Nephron progenitor cell (in vitro differentiated cells): ENCODE measurements at places on chromosomes 1 and 21.

- no peak for DNase-seq
Measured at GRCh38 chr1:169877800-169878491, 15.8 kb downstream of the SCYL3 start.

DNA sequence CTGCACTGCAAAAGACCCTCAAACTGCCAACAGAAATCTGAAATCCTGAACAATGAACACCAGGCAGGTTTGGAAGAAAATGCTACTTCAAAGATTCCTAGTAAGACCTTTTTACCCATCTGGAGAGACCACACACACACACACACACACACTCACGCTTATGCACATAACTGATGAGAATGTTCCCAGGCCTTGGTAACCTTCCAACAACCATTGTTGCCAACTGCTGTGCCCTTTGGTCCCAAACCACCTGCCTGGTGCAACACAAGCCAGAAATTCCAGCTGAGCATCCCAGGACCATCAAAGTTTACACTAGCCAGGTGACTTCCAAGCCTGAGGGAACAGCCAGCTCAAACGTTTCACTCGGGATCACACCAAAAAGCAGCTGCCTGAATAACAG, 56.9 kb downstream of the SEC16B start:
- DNase-seq: no peak

- DNase-seq: no peak
Measured at GRCh38 chr1:117930484-117930883, 945 bp downstream of the WDR3 start.

DNA sequence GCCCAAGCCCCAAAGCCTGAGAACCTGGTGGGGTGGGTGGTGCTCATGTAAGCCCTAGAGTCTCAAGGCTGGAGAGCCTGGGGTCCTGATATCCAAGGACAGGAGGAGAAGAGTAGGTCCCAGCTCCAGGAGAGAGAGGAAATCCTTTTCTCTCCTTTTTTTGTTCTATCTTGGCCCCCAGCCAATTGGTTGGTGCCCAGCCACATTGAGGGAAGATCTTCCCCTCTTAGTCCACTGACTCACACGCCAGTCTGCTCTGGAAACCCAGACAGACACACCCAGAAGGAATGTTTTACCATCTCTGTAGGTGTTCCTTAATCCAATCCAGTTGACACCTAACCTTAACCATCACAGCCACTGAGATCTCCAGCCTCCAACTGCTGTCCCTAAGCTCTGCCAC, 16.2 kb upstream of the LIN9 start:
- no peak for DNase-seq

DNA sequence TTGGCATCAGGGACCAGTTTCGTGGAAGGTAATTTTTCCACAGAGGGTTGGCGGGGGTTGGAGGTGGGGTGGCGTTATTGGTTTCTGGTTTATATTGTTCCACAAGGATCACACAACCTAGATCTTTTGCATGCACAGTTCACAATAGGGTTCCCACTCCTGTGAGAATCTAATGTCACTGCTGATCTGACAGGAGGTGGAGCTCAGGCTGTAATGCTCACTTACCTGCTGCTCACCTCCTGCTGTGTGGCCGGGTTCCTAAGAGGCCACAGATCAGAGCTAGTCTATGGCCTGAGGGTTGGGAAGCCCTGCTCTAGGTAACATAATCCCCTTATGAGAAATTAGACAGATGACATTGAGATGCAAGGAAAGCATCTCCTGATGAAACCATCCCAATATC, 12.6 kb downstream of the GBP5 start:
- no peak for DNase-seq

- no peak for DNase-seq
Measured at GRCh38 chr21:44865561-44866280, 7.8 kb downstream of the PTTG1IP start.

DNA sequence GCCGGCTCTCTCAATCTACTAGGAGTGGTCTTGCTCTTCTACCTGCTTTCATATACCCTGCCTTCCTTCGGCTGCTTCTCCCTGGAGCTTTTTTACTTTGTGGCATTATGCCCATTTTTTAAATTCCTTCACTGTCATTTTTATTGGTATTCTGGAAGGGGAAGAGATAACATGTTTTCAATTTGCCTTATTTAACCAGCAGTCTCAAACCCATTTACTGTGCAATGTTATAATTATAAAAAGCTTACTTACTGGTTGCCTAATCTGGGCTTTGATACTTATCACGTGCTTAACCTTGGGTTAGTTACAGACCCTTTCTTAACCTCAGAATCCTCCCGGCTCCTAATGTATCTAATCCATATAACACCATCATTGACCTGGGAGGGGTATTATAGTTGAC, 128.1 kb downstream of the SIPA1L2 start:
- no peak for DNase-seq

DNA sequence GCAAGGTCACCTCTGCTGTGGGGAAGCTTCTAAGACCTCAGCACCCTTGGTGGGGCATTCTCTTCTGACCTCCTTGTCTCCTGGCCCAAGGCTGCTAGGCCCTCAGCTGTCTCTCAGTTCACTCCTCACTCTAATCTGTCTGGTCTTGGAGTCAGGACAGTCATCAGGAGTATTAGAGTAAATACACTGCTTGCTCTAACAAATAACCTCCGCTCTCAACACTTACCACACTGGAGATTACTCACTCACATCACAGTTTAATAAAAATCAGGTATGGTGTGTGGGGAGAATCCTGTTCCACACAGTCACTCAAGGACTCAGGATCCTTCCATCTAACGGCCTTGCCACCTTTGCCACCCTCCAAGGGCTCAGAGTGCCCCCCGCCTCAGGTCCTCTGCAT, 26.6 kb upstream of the TMEM61 start:
- no peak for DNase-seq

DNA sequence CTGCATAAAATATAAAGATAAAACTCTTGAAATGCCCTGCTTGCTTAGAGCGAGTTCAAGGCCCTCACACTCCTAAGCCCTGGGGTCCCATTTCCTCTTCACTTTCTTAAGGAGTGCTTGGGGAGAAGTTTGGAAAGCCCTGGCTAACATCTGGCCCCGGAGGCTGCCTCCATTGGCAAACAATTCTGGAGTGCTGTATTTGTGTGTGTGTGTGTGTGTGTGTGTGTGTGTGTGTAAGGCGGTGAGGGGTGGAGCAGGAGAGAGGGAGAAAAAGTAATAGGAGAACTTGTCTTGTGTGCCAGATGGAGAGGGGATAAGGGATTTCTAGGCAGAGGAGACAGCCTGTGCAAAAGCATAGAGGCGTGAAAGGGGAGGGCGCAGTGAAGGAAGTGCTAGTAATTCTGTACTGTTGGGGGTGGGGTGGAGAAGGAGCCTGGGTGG, 578 bp upstream of the TRIM62 start:
- peak; percentile 65 for DNase-seq

GRCh38 chr1:187921426-187921825, 1092.7 kb downstream of the PLA2G4A start:
- DNase-seq: no peak

GRCh38 chr1:163205513-163205912, 2.8 kb upstream of the RGS5 start:
- DNase-seq: no peak

DNA sequence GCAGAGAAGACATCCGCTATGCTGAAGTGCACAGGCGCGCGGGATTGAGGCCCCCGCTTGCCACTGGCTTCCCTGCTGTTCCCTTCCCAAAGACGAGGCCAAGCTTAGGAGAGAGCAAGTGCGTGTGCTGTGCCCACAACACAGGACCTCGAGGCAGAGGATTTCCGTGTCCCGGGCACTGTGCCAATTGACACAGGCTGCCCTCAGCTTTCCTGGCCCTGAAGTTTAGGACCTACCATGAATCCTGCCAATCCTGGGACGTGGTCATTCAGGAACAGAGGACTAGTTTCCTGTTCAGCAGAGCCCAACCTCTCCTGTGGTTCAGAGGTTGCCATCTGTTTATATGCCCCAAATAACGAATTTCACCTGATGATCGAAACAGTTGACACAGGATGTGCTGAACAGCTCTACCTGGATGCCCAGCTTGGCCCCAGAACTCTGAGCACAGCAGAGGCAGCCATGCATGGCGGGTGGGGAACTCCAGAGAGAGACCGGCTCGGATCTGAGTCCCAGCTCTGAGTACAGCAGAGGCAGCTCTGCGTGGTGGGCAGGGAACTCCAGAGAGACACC, 22.0 kb downstream of the SLC37A1 start:
- DNase-seq: no peak

- peak; percentile 5 for DNase-seq
Measured at GRCh38 chr21:25568246-25568645, 39.0 kb downstream of the MRPL39 start.
